ENCODE measurements at places on chromosomes 13 and 19.

- DNase-seq = no peak
These were observed 104.4 kb upstream of the CSNK1A1L start for GRCh38 chr13:37209621-37210580.

DNA sequence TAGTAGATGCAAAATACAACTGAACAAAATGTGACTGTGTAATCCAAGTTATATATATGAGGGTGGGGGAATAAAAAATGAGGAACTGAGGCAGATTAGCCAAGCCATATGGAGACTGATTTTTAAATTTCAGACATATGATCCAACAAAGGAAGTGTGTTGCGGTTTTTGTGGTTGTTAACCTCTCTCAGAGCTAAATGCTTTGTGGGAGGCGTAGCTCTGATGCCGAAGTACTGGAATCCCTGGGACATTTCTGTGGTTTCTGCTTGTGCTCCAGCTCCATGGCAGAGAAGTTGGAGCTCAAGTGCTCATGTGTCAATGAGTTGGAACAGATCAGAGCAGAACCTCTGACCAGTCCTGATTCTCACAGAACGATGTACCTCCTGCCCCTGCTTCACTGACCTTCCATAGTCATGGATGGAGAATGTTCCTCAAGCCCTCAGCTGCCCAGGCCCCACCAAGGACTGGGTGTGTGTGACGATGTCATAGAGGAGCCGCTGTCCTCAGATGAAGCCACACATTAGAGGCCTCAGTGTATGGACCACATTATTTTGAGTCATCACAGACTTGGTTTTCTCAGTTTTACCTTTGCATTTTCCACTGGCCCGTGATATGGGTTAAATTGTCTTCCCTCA lies 107.6 kb downstream of the SOX1 start:
- no peak for DNase-seq

DNA sequence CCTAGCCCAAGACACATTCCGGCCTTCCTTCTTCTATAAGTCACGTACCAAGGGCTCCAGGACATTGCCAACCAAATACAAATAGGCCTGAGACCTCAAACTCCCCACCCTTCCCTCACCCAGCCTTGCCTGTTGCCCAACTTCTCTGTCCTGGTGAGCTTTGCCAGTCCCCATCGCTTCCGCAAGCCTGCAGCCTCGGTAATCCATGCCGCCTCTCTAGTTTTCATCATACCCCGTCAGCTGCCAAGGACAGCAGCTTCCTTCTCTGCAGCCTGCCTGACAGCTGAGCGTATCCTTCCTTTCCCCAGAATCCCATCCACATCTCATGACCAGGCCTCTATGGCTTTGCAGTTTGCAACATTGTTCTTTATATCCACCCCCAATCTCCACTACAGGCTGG lies 36.6 kb upstream of the POMP start:
- DNase-seq = no peak

DNA sequence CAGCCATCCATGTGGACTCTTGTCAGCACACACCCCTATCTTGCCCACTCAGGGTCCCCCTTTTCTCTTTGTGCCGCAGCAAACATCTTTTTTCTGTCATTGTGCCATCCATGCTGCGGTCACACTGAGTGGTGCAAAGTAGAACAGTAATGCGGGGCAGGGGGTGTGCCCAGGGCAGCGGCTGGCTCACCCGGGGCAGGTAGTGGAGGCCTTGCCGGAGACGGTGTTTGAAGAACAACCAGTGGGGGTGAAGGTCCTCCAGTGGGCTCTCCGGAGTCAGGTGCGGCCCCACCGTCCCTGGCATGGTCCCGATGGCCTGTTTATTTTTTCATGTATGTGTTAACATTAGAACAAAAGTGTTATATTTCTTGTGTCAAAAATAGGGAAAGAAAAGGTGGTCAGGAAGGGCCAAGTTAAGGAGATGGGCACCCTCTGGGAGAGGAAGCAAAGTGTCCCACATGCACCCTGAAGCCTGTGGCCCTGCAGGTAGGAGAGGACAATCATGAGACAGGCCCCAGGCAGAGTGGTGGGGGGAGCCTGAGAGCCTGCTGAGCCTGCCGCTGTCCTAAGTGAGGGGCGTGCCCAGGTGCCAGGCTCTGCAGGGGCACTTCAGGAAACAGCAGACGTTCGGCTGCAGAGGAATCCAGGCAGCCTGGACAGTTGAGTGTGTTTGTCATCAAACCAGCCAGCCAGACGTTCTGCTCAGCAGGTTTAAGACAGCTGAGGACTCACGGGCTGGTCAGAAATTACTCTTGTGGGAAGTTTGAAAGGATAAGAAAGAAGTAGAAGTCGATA lies 12.3 kb downstream of the TSSK6 start:
- no peak for DNase-seq

DNA sequence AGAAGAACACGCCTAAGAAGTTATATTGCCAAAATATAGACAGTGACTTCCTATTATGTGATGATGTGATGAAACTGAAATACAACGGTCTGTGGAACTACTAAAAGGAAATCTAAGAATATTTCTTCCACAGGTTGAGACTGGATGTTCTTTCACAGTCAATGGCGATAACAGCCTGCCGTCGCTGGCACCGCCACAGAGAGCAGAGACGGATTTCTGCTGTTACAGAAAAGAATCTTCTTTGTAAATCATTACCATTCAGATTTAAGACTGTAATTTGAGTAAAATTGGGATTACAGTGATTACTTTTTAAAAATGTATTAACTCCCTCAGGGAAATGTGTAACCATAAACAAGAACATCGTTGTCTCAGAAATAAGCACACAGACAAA lies 100.8 kb downstream of the TUBGCP3 start:
- no peak for DNase-seq

- DNase-seq = no peak
These were observed 188.2 kb upstream of the RFC3 start for GRCh38 chr13:33629605-33630360.

DNA sequence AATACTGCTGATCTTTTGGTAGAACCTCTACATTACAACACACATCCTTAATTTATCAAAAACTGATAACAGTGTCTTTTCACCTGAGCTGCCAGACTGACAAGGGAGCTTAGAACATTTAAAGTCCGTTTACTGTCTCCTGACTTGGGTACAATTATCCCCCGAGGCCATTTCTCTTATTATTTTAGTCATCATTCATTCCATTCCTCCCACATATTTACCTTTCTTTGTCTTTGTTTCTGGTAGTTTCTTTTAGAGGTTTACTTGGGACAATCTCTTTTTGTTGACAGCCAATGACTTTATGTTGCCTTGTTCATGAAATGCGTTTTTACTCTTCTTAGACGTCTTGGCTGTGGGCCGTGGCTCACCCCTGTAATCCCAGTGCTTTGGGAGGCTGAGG lies 186.9 kb downstream of the PCCA start:
- DNase-seq = no peak

DNA sequence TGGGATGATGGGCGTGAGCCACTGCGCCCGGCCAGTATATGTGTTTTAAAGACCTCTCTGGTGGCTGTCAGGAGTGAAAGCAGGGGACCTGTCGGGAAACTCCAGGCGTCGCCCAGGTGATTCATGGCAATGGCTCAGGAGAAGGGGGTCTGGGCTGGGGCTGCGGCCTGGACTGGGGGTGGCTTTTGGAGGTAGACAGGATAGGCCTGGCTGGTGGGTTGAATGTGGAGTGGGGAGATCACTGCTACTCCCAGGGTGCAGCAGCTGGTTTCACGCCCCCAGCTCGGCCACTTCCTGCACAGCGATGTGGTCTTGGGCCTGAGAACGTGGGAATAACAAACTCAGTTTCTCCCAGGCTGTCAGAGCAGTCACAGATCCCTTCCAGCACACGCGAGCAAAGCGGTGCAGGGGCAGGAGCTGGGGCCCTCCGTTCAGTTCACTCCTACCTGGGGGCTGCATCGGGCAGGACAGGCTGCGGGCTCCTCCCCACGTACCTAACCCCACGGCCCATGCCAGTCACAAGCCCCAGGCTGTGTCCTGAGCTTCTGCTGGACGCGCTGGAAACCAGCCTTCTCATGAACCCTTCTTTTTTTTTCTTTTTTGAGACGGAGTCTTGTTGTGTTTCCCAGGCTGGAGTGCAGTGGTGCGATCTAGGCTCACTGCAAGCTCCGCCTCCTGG lies 18.9 kb downstream of the KDM4B start:
- no peak for DNase-seq
